Tibial nerve (tissue), 4 donors: ENCODE measurements at places on chromosomes 13 and 19.
A peak's percentile ranks its signal among the peaks of the same experiment; 100 is the strongest.

DNA sequence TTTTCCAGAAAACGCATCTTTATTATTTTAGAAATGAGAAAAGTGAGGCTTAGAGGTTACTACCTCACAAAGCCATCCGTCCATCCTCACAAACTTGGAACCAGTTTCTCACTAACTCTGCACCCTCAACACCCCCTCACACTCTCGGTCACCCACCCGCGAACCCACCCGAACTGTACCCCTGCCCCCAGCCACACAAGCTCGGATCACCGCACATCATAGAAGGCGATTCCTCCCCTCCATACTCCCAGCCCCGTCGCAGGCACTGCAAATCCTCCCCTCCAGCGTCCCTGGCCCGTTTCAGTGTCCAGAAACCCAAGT, 238 bp downstream of the ZNF260 start:
- no peaks in the 10 kb centered on the region for H3K27me3 ChIP-seq
- H3K36me3 ChIP-seq, result no peaks in the 10 kb centered on the region
- H3K4me3 ChIP-seq, result peak overlapping the region; percentile 77
- no peak for DNase-seq
- peak overlapping the region; percentile 90 for H3K27ac ChIP-seq

- H3K27me3 ChIP-seq, result no peaks in the 10 kb centered on the region
- H3K36me3 ChIP-seq, result no peaks in the 10 kb centered on the region
- DNase-seq, result no peak
- H3K27ac ChIP-seq, result no peak overlapping the region
- H3K4me3 ChIP-seq, result no peak overlapping the region
Observed at GRCh38 chr13:56718791-56719190, 421.9 kb upstream of the PRR20A start.

DNA sequence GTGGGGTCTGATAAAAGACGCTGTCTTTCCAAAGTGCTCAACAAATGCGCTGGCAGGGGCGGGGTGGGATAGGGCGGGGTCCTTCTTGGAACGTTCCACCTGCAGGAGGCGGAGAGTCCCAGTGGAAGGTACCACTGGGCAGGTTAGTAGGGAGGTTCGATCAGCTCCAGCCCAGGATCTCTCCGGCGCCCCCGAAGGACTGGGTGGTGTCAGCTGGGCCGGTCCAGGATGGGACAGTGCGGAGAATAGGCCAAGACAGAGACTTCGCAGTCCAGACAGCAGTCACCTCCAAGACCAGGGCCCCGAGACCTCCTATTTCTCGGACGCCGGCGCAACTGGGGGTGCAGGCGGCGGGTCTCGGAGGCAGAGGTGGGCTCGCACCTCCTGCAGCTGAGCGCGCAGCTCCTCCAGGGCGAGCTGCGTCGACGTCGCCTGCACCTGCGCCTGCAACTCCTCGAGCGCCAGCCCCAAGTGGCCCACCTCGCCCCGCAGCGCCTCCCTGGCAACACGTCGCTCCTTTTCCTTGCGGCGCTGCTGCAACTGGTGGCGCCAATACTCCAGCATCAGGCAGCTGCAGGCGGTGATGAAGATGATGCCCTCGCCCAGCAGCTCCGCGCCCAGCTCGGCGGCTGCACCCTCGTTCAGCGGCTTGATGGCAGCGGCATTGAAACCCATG, 21.6 kb downstream of the VASP start:
- H3K36me3 ChIP-seq, result peaks cover 4% of the 10 kb centered on the region
- H3K27me3 ChIP-seq, result no peaks in the 10 kb centered on the region
- H3K4me1 ChIP-seq, result no peaks in the 10 kb centered on the region
- peak overlapping the region; percentile 24 for H3K4me3 ChIP-seq
- DNase-seq, result no peak
- peak overlapping the region; percentile 67 for H3K27ac ChIP-seq

DNA sequence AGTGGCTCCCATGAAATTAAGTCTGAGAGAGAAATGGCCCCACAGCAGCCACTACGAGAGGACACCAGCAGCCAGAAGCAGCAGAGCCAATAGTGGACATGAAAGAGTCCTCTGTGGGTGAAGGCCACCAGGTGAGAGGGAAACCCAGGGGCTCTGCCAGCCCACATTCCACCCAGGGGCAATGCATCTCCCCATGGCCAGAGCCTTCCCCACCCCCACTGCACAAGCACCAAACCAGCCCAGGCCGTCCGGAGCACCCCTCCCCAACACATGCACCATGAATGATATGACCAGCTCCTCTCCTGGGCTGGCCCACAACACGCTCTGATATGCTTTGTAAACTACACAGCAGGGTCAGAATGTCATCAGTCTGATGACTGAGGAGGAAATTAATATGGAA, 66.9 kb downstream of the TSHZ3 start:
- no peaks in the 10 kb centered on the region for H3K36me3 ChIP-seq
- H3K27ac ChIP-seq, result no peak overlapping the region
- H3K27me3 ChIP-seq, result no peaks in the 10 kb centered on the region
- no peaks in the 10 kb centered on the region for H3K4me1 ChIP-seq
- H3K4me3 ChIP-seq, result no peak overlapping the region
- no peak for DNase-seq

DNA sequence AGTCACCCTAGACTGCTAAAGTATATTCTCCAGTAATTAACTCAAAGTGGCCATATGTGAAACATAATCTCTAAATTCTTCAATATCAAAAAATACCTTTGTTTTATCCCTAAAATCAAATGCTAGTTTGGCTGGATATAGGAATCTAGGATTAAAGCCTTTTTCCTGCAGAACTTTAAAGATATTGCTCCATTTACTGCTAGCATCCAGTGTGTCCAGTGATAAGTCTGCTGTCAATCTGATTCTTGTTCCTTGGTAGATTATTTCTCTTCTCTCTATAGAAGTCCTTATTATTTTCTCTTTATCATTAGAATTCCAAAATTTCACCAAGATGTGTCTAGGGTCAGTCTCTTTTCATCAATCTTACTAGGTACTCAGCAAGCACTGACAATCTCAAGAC, 384.6 kb downstream of the FGF14 start:
- H3K36me3 ChIP-seq, result no peaks in the 10 kb centered on the region
- no peak overlapping the region for H3K4me3 ChIP-seq
- H3K27ac ChIP-seq, result no peak overlapping the region
- H3K4me1 ChIP-seq, result no peaks in the 10 kb centered on the region
- H3K27me3 ChIP-seq, result no peaks in the 10 kb centered on the region

DNA sequence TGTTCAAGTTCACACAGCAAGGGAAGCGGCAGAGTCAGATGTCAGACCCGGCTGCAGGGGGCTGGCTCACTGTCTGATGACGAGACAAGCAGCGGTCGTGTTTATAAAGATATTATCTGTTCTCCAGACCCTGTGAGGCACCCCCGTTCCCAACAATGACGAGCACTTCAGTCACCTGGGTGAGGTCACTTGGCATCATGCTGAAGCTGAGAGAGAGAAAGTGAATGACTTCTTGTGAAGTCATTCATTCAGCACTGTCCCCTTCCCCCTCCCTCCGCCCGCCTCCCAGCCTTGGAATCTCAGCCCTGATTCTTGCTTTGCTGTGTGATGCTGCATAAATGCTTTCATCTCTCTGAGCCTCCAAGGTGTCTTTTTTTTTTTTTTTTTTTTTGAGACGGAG, 4.9 kb upstream of the LYPD3 start:
- no peak overlapping the region for H3K27ac ChIP-seq
- H3K36me3 ChIP-seq, result no peaks in the 10 kb centered on the region
- no peaks in the 10 kb centered on the region for H3K27me3 ChIP-seq
- DNase-seq, result no peak

- peaks cover 10% of the 10 kb centered on the region for H3K27me3 ChIP-seq
- peaks cover 36% of the 10 kb centered on the region for H3K4me1 ChIP-seq
- H3K36me3 ChIP-seq, result no peaks in the 10 kb centered on the region
- peak; percentile 43 for DNase-seq
- H3K4me3 ChIP-seq, result no peak overlapping the region
Observed at GRCh38 chr19:11377237-11377636, 2.8 kb downstream of the SWSAP1 start.

DNA sequence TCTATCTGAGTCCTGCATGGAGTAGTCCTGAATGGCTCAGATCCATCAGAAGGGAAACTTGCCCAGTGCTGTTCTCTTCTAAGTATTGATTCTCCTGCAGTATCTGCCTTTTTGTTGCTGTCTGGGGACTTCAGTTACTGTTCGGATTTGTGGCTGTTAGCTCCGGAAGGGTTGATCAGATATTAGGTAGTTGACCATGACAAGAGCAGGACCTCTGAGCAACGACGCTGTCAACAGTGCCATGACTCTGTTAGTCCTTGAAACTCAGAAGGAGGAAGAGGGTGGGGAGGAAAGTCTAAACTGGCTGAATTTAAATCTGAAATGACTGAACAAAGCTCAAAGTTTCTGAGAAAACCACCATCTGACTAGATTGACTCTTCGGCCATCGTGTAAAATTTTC, 42.2 kb downstream of the CCNE1 start:
- peaks cover 19% of the 10 kb centered on the region for H3K27me3 ChIP-seq
- H3K27ac ChIP-seq, result no peak overlapping the region
- no peaks in the 10 kb centered on the region for H3K4me1 ChIP-seq
- no peak overlapping the region for H3K4me3 ChIP-seq
- DNase-seq, result no peak

- DNase-seq, result no peak
- H3K27ac ChIP-seq, result no peak overlapping the region
- no peak overlapping the region for H3K4me3 ChIP-seq
- H3K4me1 ChIP-seq, result no peaks in the 10 kb centered on the region
- H3K36me3 ChIP-seq, result no peaks in the 10 kb centered on the region
Observed at GRCh38 chr13:40208517-40208916, 457.9 kb downstream of the FOXO1 start.

- no peaks in the 10 kb centered on the region for H3K27me3 ChIP-seq
- no peak for DNase-seq
- no peaks in the 10 kb centered on the region for H3K36me3 ChIP-seq
- no peaks in the 10 kb centered on the region for H3K4me1 ChIP-seq
- no peak overlapping the region for H3K27ac ChIP-seq
Observed at GRCh38 chr13:42717176-42717575, 64.2 kb upstream of the FAM216B start.

DNA sequence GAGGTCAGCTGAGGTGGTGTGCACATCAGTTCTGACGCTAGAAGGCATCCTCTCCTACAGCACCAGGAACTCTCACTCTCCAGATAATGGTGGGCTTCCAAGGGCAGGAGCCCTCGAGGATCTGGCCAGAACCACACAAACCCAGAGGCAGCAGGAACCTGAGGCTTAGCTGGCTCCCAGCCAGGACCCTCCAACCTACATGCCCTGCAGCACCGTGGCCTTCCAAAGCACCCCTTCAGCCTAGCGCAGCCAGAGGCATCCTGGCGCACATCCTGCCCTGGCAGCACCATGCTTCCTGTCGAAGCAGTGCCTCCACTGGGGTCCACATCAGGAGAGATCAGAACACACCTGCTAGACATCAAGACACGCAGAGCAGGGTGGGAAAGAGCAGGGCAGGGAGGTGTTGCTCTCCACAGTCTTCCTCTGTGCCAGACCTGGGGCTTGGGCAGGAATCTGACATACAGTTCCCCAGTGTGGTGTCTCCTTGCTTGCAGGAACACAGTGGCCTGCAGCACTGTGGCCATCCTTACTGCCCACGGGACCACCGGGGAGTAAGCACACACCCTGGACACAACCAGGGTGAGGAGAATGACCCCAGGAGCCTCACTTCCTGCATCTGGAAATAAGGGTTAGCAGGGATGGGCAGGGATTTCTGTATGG, 21.7 kb downstream of the TUBA3C start:
- no peak overlapping the region for H3K4me3 ChIP-seq
- no peaks in the 10 kb centered on the region for H3K36me3 ChIP-seq
- no peak overlapping the region for H3K27ac ChIP-seq
- no peak for DNase-seq
